ENCODE measurements at places on chromosomes 13 and 19.

DNA sequence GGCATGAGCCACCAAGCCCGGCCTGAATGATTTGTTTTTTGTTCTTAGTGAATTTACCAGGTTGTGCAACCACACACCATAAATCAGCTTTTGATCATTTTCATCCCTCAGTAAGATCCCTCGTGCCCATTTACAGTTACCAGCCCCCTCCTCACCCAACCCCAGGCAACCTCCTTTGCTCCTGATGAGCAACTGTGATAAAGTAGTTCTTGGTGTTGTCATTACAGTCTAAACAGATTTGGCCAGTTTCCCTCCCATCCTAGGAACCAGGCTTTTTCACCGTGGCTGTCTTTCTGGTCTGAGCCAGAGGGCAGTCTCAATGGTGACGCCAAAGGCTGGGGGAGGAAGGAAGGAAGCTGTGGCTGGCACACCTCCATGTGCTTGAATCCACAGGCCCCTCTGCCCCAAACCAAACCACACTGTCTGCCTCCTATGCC is 61.2 kb upstream of the WDFY2 start:
- no peak for DNase-seq

GRCh38 chr13:53010374-53011105 is 18.1 kb upstream of the OLFM4 start:
- DNase-seq: no peak

DNA sequence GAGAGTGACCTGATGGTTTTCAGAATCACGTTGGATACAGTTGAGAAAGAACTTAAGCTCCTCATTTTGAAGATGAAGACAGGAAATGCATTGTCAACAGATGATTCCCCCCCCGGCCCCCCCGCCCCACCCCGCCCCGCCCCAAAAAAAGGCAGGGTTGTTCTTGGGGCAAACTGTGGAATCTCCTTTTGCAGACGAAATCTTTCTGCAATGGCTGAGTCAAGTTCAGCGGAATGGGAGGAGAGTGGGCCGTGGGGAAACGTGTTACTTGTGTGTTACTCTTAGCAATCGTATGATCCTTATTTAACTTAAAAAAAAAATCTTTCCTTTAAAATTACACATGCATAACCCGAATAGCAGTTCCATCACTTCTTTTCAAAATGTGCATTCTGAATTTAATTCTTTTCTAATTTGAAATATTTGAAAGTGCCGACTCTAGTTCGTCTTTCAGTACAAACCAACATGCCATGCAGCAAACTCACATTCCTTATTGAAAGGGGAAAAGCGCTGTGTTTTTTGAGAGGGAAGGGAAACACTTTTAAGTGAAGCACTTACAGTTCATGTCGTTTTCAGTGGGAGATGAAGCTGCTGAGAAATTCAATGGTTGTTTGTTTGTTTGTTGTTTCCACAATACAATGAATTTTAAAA is 348.5 kb upstream of the ARGLU1 start:
- DNase-seq: no peak

DNA sequence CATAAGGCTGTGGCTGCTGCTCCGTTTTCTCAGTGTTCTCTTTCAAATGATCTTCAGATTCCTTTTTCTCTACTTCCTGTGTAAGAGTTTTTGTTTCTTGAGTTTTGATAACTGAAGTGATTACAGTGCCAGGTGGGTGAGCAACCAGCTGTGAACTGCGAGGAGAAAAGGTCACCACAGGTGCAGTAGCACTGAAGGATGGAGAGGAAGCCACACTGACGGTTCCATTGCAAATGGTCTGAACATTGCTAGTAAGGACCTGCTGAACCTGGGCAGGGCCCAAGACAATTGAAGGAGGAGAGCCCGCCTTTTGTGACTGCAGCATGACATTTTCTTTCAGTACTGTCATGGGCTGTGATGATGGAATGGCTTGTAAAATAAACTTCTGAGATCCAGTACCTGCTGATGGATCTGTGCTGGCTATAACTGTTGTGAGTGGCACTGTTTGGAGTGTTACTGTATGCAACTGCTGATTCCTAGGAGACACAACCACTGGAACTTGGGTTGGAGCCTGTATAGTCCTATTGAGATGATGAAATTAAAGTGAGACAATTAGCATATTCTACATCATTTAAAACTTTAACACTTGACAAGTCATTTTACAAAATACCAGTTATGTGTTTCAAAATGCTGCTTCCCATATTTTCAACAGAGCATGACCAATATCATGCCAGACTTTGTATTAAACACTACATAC is 85.5 kb downstream of the ELF1 start:
- no peak for DNase-seq

DNA sequence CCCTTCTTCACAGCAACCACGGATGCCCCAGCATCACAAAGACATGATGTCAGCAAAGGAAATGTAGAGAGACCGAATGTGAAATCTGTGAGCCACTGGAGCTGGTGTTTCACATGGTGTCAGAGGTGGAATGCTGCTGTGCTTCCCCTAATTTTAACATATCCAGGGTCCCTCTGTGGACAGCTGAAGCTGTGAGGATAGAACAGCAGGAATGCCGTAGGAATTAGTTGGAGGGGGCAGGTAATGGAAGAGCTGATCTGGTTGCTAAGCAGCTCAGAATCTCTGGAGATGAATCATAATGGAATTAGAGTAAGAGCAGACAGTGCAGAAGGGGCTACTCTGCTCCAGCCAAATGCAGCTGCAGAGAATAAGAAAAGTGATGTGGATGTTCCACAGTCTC is 68.9 kb upstream of the ZNF835 start:
- DNase-seq: no peak

- no peak for DNase-seq
These were observed 359.8 kb downstream of the LMO7 start for GRCh38 chr13:75995966-75996365.

GRCh38 chr19:46745030-46745429 is 827 bp upstream of the FKRP start:
- no peak for DNase-seq

DNA sequence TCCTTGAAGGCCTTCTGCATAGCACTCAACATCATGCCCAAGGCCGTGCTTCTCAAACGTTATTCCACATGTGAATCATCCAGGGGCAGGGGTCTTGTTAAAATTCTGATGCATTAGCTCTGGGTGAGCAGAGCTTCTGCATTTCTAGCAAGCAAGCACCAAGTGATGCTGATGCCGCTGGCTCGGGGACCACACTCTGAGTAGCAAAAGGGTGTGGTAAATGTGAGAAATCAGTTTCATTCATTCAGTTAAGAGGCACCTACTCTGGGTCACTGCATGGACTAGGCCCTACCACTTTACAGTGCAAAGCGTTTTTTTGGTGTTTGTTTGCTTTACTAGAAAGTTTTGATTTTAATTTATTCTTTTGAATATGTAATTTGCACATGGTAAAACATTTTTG is 7.2 kb downstream of the KRTDAP start:
- DNase-seq: no peak

DNA sequence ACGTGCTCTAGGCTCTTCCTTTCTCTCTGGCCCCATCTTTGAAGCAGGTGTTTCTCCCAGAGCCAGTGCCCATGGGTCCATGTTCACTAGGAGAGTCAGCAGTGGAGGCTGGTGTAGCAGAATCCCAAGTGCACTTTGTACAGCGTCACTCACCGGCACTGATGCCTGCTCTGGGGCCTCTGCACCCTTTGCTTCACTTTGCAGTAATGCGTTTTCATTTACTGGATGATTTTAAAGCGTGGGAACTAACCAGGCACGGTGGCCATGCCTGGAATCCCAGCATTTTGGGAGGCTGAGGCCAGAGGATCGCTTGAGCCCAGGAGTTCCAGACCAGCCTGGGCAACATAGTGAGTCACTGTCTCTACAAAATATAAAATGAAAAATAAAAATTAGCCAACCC is 30.7 kb downstream of the SLC25A42 start:
- no peak for DNase-seq

GRCh38 chr19:6413721-6414643 is 10.6 kb downstream of the KHSRP start:
- no peak for DNase-seq

DNA sequence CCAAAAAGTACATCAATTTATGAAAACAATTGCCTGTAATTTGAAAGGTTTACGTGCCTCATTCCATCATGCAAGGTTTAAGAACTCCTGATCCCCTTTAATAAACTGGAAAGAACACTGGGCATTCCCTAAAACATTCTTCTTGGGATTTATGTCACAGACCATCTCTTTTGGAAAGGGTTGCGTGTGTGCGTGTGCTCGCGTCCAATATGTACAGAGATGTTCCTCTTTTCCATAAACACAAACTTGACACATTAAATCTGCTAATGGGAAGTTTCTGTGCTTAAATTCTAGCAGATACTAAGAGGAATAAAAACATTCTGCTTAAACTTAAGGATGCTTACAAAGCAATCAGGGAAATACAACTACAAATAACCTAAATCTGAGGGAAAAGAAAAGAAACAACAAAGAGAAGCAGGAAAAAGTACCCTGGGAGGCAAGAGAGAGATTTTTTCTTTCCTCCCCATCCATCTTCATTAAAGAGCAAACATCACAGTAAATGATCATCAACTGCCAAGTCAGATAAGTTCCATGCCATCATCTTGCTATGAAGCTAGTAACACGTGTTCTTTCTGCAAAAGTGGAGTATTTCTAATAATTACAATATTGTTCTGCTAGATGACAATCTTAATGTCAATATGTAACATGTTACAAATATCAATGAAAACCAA is 83.7 kb downstream of the STK24 start:
- no peak for DNase-seq

DNA sequence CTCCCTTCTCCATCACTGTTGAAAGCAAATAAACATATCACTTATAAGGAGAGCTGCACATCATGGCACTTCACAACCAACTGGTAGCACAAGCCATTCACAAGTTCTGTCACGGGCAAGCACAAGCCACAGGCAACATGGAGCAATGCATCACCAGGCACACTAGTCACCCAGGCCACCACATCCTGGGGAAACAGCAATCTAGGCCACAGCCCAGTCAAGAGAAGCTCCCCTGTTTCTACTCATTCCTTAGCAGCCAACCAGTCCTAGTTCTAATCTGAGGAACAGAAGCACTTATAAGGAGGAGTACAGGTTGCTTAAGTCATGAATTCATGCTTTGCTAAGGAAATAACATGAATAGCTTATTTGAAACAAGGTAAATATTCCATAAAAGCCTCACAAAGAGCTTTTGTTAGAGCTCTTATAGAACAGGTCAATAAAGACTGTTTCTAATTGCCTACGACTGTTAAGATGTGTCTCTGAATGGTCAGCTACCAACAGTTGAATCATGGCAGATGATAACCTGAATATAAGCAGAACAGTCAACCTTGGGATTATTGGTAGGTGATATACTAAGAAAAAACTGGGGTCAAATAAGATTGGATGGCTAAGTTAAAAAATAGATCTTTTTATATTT is 169.0 kb downstream of the TBC1D4 start:
- DNase-seq: peak; percentile 6

DNA sequence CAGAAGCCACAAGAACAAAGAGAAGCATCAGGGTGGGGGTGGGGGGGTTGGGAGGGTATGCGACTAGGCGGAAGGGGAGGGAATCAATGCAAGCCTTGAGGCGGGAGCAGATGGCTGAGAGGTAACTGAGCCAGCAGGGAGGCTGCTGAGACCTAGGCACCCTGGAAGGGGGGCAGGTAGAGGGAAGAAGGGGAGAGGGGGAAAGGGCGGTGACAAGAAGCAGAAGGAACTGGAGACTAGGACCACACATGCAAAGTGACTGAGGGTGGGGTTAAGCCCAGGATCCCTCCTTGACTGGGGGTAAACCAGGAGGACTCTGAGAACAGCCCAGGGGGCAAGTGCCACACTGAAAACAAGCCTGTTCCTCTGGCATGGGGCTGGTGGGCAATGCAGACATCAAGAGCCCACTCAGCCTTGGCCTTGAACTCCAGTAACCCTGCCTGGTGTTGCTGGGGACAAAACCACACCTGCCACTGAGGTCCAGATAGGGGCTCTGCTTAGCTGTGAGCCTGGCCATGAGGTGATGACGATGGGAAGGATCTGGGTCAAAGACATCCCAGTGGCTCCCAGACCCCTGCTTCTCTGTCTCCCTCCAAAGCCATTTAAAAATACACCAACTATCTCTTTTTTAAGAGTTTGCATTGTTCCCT is 20.3 kb downstream of the OPA3 start:
- no peak for DNase-seq

DNA sequence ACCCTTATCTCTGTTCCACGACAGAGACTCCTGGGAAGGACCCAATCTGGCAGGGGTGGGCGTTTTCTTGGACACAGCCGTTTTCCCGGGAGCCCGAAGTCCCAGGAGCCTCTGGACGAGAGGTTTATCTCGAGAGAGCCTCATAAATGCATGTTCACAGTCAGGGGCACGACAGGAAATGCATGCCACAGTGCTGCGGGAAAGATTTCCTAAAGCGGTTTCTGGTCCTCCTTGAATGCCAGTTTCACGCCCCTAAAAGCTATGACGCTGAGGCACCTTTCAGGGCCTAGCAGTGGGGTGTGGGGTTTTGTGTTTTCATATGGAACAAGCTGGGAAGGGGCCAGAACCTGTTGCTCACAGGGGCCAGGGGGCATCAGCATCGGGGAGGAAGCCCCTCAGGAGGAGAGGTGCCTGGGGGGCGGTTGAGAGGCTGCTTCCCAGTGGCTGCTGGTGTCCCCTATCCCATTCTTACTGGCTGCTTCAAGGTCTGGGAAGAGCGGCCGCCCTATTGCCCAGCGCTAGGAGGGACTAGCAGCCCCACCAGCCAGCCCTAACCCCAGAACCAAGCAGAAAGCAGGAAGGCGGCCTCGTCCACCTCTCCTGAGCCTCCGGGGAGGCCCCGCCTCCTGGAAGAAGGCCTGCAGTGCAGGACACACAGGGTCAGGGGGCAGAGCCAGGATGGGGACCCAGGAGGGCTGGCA is 157.0 kb downstream of the KDM4B start:
- no peak for DNase-seq

- DNase-seq: no peak
These were observed 18.8 kb downstream of the ZNF559 start for GRCh38 chr19:9342610-9343304.

GRCh38 chr19:36028313-36029041 is 4.2 kb downstream of the CLIP3 start:
- no peak for DNase-seq

DNA sequence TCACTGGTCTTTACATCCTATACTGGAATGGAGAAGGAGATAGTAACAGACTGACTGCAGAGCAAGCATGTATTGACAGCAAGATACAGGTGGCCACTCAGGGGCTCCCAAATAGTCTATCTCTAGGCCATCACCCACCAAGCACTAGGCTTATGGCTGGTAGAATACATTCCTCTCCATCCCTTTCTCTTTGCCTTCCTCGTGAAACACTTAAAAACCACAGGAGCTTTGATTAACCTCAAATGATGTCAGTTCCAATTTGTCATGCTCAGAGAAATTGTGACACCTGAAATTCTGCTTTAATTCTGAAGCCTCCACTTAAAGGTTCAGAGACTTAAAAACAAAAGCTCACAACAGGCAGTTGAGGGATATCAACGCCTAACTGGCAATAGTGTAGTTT is 17.2 kb downstream of the ENOX1 start:
- no peak for DNase-seq

GRCh38 chr13:94080527-94080926 is 399.0 kb downstream of the DCT start:
- DNase-seq: no peak

- no peak for DNase-seq
These were observed 141.4 kb downstream of the IRS2 start for GRCh38 chr13:109644956-109645355.

Measured in stimulated activated CD4-positive, alpha-beta T cell treated with anti-CD3 and anti-CD28 coated beads, Interleukin-12 subunit alpha, Interleukin-12 subunit beta, amount 100 ng/mL, for 4 hours (primary cell).